ENCODE measurements at places on chromosomes 5 and 9.

- DNase-seq = no peak
These were observed 19.0 kb upstream of the RUSC2 start for GRCh38 chr9:35470894-35471293.

GRCh38 chr5:149826574-149826973 is 96.5 kb downstream of the PPARGC1B start:
- no peak for DNase-seq

GRCh38 chr5:137092831-137093230 is 406.3 kb downstream of the SPOCK1 start:
- no peak for DNase-seq

DNA sequence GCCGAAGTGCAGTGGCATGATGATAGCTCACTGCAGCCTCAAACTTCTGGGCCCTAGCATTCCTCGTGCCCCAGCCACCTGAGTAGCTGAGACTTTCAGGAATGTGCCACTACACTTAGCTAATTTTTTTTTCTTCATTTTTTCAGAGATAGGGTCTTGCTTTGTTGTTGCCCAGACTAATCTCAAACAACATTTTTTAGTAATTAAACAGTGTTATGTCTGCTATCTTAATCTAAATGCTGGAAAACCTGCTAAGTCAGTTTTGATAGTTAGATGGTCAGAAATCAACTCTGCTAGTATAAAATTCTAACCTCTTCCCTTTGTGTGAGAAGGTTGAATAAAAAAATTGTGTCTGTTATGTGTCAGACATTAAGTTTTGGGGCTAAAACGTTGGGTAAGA is 12.4 kb downstream of the G3BP1 start:
- no peak for DNase-seq

- no peak for DNase-seq
These were observed 63.6 kb downstream of the SUSD1 start for GRCh38 chr9:112111461-112111860.

DNA sequence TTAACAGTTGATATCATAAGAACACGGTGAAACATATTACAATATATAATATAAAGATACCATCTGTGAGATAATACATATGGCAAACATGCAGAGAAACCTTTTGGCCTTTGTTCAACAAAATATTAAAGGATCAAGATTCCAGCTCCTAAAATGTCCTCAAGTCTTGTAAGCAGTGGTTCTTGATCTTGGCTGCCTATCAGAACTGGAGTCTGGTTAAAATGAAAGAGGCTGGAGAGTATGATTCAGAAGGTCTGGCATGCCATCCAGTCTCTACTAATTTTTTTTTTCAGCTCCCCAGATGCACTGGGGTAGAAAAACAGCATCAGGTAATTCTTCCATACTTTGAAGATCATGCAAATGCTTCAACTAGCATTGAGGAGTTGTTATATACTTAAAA is 83.2 kb downstream of the TNC start:
- no peak for DNase-seq

- DNase-seq = no peak
These were observed 155.1 kb upstream of the DMRT1 start for GRCh38 chr9:686321-686813.

- DNase-seq = no peak
These were observed 16.7 kb downstream of the CTNNAL1 start for GRCh38 chr9:108996643-108997042.

GRCh38 chr5:36593867-36594266 is 12.5 kb upstream of the SLC1A3 start:
- DNase-seq = no peak

GRCh38 chr5:35194635-35195471 is 35.4 kb downstream of the PRLR start:
- no peak for DNase-seq

DNA sequence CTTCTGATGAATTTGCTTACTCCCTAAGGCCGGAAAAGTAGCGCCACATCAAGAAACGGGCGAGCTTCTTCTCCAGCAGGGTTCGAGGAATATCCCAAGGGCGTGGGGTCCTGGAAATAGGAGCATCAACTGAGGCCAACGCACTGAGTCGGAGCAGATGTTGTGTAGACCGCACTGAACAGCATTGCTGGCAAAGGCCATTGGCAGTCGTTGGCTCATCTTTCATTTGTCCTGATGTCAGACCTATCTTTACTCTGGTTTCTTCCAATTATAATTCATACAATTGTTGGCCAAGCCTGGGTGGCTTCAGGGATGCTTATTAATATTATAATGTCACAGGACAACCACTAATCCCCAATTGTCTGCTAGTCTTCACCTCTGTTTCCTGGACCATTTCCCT is 26.5 kb downstream of the ZBTB34 start:
- DNase-seq = no peak

- DNase-seq = no peak
These were observed 56.3 kb downstream of the GPR21 start for GRCh38 chr9:123089790-123090189.

DNA sequence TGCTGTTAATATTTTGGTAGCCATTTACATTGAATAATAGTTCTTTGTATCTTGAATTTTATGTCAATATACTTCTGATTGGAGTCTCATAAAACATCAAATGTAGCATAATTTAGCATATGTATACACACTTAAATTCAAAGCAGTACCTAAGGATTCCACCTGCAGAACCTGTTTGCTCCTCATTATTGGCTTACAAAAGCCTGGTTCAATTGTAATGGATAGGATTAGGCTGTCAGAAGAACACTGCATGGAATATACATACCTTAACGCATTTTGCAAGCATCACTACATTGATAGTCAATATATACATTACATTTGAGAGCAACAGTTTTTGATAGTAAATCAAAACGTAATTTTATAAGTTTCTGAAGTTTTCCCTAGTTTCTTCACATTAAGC is 711.3 kb upstream of the COX7C start:
- DNase-seq = no peak

DNA sequence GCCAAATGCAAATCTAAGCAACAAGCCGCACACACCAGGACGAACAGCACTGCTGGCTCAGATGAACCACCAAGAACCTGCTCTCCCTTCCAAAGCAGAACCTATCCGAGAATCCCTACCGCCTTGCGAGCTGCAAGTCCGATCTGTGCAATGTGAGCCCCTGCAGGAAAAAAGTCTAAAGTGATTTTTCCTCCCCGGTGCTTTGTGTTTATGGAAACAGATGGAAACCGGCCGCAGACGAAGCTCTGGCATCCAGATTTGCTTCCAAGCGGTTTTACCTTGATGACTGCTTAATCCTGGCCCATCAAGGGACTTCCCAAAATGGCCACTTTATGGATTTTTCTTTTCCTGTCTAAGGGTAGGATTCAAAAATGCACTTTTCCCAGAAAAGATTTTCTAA is 112.5 kb downstream of the VAV2 start:
- DNase-seq = no peak

DNA sequence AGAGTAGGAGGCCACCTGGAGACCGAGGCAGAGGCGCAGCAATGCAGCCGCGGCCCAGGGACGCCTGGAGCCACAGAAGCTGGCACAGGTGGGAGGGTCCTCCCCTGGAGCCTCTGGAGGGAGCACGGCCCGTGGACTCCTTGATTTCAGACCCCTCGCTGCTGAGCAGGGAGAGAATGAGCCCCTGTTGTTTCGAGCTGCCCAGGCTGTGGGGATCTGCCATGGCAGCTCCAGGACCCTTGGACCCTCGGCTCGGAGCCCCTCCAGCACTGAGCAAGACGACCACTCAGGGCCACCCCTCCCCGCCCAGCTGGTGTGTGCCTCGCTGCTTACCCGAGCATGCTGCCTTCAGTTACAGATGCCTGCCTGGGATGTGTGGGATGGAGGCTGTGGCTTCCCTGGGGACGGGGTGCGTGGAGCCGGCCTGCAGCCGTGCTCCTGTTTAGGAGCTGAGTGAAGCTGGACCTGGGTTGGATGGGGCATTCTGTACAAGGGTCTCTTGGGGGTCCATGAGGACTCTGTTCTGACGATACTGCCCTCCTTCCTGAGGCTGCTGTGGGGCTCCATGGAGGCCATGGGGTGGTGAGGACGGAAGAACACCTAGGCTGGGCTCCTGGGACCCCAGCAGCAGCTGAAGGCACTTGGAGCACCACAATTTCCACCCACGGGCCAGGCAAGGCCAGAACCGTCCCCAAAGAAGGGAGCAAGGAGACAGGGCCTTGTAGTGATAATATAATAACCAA is 115.1 kb upstream of the LPCAT1 start:
- DNase-seq = no peak

GRCh38 chr9:77807281-77807683 is 159.2 kb upstream of the GNA14 start:
- DNase-seq = no peak

GRCh38 chr9:86500031-86500430 is 145.8 kb upstream of the TUT7 start:
- DNase-seq = no peak

GRCh38 chr9:34630402-34631154 is 1.7 kb upstream of the ARID3C start:
- no peak for DNase-seq

DNA sequence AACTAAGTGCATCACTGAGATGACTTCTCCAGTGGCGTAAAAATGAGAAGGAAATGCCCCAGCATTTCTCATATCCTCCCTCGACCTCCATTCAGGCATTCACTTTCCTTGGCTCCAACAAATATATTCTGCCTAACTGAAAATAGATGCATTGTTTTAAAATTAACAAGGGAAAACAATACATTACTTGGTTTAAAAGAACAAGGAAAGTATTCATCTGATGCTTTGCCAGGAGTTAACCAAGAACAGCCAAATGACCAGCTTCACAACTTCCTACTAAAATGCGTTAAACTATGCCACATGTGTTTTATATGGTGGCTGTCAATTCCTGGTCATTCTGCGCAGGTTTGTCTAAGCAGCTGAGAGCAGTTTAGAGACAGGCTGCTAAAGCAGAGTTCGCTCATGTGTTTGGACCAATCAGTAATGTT is 121.4 kb downstream of the GNAQ start:
- DNase-seq = no peak

DNA sequence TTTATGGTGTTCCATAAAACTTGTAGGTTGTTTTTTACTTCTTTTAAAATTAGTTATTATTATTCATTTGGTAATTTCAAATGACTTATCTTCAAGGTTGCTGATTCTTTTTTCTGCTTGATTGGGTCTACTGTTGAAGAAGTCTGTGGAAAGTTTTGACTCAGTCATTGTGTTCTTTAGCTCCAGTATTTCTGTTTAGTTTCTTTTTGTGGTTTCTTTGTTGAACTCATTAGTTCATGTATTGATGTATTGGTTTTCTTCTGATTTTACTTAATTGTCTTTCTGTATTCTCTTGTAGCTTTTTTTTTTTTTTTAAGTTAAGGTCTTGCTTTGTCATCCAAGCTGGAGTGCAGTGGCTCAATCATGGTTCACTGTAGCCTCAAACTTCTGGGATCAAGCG is 345.4 kb upstream of the MEF2C start:
- DNase-seq = no peak

- DNase-seq = no peak
These were observed 8.3 kb upstream of the RETREG1 start for GRCh38 chr5:16625096-16625495.

- no peak for DNase-seq
These were observed 19.8 kb downstream of the TTC23L start for GRCh38 chr5:34858790-34859189.

GRCh38 chr5:22889720-22890119 is 36.6 kb upstream of the CDH12 start:
- DNase-seq = no peak

DNA sequence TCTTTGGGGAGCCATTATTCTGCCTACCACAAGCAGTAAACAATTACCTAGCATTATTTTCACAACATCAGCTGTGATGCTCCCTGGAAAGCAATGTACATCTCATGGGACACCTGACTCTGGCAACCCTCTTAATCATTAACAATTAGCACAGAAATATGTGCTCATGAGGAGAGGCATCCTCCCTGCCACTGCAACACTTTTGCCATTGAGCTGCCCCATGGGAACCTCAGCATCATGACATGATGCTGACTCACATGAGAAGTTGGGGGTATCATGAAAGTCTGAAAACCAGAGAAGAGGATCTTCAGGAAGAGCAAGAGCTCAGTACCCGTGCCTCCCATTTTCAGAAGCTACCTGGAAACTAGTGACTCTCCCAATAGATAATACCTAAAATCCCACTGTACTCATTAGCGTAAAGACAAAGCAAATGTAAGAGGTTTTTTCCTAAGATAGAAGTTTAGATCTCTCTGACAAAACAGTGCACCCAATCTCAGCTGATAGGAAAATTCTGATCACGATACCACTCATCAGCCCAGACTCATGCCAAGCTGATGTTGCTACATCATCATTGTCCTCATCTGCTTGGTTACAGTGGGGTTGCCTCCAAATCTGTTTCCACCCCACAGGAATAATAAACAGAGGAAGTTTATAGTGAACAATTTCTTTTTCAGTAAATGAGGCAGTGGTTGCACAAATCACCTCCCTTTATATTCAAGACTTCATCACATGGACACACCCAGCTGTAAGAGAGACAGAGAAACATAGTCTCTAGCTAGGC is 244.5 kb downstream of the NR2F1-AS1 start:
- DNase-seq = no peak

DNA sequence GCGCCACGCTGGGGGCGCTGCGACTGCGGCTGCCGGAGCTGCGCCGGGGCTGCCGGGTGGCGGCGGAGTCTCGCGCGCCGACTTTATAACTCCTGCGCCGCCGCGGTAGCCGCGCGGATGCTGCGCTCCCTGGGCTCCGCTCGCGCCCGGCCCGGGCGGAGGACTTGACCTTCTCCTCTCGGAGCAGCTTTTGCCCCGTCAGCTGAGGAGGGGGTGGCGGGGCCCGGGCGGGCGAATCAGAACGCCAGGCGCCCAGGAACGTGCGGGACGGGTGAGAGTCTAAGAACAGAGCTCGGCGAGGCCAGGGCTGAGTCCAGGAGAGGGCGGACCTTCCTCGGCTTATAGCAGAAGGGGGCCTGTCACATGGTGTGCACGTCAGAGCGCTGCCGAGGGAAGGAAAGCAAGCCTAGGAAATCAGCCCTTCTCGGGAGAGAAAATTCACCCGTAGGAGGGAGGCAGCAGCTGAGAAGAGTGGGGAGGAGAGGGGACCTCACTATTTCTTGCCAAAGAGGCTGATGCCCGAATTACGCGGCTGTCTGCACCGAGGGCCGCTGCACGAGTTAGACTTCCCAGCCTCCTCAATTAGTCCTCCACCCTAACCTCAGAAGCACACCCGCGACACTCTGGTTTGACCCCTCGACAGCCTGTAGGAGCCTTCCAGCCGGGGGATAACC is at the start of gene FOXD1:
TSS of gene FOXD1 (minus strand) at position 315 of the 674 bp plus-strand sequence. CDS start 415 bp downstream, outside the sequence.
- peak; percentile 37 for DNase-seq

GRCh38 chr9:134408389-134408788 is 82.1 kb downstream of the RXRA start:
- DNase-seq = no peak

- no peak for DNase-seq
These were observed 62.8 kb upstream of the FCN1 start for GRCh38 chr9:134980516-134980915.

DNA sequence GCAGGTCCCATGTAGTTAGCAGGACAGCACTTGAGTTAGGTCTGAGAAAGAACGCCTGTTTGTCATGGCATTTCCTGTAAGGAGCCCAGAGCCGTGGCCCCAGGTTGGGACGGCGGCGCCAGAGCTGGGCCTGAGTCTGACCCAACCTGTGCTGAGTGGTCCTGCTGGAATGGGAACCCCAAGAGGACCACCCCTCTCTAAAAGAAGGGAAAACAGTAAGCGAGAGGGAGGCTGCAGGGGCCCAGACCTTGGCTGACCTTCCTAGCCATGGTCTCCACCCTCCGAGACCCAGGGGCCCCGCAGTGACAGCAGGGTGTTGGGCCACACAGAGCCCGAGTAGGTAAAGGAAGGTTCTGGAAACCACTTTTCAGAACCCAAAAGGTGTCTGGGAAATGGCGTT is 1.8 kb upstream of the LRRC14B start:
- DNase-seq = no peak

All from stimulated activated CD4-positive, alpha-beta T cell treated with anti-CD3 and anti-CD28 coated beads, Interleukin-1b, Interleukin-23, amount 100 ng/mL, for 48 hours (primary cell).